ENCODE measurements at places on chromosomes 11 and 22.

DNA sequence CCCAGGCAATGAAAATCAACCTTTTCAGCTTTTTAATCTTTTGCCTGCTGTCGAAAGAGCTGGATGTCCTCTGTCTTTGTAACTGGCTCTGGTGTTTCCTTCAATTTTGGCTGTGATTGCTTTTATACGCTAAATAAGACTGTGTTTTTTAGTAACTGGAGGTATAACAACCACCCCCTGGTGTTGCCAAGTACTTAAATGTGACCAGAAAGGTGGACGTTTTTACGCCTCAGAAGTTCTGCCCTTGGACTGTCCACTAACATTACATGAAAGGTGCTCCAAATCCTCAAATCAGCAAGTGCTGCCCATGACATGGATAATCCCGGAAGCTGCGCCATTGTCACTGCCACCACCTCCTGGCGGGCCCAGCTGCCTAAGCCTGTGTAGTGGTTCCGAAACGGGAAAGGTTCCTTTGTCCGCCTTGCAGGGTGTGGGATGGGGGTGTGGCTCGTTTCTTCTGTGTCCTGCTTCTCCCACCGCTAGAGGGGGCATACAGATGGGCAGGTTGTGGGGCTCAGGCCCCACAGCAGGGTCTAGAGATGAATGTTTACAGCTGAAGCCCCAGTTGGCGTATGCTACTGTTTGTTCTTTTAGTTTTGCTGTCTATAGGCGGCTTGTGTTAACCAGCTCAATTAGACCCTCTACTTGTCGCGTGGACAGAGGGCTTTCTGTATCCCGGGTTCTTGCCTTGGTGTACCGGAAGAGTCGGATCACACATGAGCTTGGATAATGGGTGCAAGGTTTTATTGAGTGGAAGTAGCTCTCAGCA, 82.2 kb upstream of the SEPTIN5 start:
- peak; percentile 74 for DNase-seq

DNA sequence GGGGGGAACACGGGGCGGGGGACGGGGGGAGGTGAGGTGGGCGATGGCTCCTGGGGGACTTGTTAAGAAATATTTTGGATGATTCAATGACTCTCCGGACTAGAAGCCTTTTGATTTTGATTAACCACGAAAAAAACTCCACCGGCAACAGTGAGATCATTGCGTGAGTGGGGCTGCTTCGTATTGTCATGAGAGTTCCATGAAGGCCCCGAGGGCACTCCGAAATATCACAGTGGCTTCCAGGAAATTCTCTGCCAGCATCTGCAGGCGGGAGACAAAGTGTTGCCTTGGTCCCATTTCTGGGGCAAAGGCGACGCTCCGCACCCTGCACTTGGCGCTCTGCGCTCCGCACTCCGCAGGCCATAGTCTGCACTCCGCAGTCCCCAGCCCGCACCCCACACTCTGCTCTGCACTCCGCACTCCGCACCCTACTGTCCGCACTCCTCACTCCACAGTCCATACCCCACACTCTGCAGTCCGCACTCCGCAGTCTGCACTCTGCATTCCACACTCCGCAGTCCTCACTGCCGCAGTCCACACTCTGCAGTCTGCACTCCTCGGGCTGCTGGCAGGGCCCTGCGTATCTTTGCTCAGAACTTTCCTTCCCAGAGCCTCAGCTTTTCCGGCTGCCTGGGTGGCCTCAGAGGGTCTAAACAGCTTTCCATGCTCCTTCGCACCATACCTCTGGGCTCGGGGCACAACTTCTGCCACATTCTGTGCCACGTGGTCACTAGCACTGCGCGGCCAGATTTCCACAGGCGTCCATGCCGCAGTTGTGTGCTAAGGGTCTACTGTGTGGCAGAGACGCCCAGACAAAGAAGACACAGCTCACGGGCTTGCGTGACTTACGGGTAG, 61.1 kb downstream of the LINC01488 start:
- no peak for DNase-seq

DNA sequence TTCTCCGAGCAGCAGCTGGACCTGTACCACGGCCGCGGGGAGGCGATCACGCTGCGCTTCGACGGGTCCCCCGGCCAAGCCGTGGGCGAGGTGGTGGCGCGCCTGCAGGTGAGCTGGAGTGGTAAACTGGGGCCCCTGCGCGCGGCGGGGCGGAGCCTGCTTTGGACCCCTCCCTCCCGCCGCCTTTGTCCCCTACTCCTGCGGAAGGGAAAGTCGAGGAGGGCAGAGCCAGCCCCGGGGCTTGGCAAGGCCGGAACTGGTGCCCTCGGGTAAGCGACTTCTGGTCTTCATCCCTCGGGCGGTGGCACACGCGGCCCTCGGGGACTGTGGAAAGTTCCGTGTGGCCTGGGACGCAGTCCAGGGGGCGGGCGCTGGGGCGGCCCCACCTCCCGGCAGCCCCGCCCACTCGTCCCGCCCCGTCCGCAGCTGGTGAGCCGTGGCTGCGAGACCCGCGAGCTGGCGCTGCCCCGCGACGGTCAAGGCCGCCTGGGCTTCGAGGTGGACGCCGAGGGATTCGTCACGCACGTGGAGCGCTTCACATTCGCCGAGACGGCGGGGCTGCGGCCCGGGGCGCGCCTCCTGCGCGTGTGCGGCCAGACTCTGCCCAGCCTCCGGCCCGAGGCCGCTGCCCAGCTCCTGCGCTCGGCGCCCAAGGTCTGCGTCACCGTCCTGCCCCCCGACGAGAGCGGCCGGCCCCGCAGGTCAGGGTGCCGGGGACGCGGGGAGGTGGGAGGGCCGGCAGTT, 9.2 kb downstream of the SIPA1 start:
- DNase-seq = peak; percentile 80

- no peak for DNase-seq
Observed at GRCh38 chr11:71917646-71918140, 10.7 kb downstream of the XNDC1N start.

- no peak for DNase-seq
Observed at GRCh38 chr11:102118937-102119336, 8.7 kb downstream of the YAP1 start.

- DNase-seq = no peak
Observed at GRCh38 chr11:89181111-89181510, 3.4 kb downstream of the TYR start.

- DNase-seq = no peak
Observed at GRCh38 chr11:128470081-128470480, 117.3 kb downstream of the ETS1 start.

- DNase-seq = peak; percentile 76
Observed at GRCh38 chr11:107689317-107690202, 22.3 kb downstream of the SLN start.

- no peak for DNase-seq
Observed at GRCh38 chr11:96187822-96188221, 155.2 kb downstream of the MAML2 start.

DNA sequence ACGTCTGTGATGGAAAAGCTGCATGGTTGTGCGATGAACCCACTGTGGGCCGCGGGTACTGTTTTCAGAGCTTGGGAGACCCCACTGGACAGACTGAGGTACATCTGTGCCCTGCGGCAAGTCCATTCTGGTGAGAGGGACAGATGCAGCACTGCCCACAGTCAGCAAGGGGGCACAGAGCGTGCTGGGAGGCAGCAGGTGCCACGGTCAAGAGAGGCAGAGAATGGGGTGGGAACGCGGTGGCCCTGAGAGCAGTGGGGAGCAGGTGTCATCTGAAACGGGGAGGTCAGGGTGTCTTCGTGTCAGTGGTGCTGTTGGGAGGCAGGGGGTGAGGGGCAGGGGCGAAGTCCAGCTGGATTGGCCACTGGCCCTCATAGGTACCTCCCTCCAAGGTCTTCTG, 32.0 kb downstream of the TBC1D22A start:
- no peak for DNase-seq

DNA sequence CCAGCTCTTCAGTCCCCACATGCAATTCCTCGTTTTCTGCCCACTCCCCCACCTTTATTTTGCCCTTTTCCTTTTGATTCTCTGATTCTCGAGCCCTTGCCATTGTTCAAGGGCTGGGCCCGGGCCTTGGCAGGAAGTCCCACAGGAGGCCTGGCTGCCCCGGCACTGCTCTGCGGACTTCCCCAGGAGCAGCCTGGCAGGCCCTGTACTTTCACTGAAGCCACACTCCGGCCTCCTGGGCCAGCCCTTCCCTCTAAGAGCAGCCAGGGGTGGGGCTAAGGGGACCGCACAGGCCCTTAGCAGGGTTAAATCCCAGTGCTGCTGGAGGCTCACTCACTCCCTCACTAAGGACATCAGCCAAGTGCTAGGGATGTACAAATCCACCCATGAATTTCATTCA, 4.1 kb downstream of the LRRC32 start:
- peak; percentile 55 for DNase-seq

DNA sequence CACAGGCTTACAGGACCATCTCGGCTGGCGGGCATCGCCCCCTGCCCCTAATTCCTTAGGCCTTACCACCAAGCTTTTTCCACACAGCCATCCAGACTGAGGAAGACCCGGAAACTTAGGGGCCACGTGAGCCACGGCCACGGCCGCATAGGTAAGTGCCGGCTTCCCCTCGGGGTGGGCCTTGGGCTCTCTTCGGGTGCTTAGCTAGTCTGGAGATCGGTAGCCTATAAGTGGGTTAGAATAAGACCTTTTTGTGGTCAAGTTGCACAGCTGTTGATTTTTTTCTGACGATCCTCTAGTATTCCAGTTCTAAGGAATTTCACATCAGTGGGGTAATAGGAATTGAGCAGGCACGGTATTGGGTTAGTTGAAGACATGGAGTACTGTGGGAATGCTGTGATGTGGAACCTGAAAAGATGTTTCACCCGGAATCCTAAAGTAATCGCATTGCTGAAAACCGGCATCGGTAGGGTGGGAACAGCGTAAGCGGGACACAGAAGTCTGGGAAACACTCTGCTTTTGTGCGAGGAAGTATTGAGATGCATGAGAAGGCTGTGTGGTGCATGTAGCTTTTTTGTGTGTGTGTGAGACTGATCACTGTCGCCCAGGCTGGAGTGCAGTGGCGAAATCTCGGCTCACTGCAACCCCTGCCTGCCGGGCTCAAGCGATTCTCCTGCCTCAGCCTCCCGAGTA, 669 bp downstream of the RPL27A start:
- no peak for DNase-seq

- no peak for DNase-seq
Observed at GRCh38 chr11:40178470-40178869, 1281.0 kb downstream of the LRRC4C start.

GRCh38 chr22:50545522-50546325, at the start of gene KLHDC7B:
Gene KLHDC7B (plus strand): TSS chr22:50545899. CDS start chr22:50546244, 345 bp downstream.
- DNase-seq = no peak

GRCh38 chr11:15807827-15808226, 548.5 kb downstream of the SOX6 start:
- no peak for DNase-seq

DNA sequence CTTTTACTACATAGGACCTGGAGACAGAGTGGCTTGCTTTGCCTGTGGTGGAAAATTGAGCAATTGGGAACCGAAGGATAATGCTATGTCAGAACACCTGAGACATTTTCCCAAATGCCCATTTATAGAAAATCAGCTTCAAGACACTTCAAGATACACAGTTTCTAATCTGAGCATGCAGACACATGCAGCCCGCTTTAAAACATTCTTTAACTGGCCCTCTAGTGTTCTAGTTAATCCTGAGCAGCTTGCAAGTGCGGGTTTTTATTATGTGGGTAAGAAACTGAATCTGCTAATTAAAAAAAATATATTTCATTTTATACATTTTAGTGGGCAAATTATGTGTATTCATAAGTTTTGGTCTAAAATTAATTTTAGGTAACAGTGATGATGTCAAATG, 7.8 kb downstream of the BIRC3 start:
- no peak for DNase-seq

- DNase-seq = peak; percentile 71
Observed at GRCh38 chr22:45101515-45102227, 62.1 kb upstream of the NUP50 start.

GRCh38 chr11:119721129-119722120, 7.6 kb downstream of the NECTIN1 start:
- peak; percentile 75 for DNase-seq

DNA sequence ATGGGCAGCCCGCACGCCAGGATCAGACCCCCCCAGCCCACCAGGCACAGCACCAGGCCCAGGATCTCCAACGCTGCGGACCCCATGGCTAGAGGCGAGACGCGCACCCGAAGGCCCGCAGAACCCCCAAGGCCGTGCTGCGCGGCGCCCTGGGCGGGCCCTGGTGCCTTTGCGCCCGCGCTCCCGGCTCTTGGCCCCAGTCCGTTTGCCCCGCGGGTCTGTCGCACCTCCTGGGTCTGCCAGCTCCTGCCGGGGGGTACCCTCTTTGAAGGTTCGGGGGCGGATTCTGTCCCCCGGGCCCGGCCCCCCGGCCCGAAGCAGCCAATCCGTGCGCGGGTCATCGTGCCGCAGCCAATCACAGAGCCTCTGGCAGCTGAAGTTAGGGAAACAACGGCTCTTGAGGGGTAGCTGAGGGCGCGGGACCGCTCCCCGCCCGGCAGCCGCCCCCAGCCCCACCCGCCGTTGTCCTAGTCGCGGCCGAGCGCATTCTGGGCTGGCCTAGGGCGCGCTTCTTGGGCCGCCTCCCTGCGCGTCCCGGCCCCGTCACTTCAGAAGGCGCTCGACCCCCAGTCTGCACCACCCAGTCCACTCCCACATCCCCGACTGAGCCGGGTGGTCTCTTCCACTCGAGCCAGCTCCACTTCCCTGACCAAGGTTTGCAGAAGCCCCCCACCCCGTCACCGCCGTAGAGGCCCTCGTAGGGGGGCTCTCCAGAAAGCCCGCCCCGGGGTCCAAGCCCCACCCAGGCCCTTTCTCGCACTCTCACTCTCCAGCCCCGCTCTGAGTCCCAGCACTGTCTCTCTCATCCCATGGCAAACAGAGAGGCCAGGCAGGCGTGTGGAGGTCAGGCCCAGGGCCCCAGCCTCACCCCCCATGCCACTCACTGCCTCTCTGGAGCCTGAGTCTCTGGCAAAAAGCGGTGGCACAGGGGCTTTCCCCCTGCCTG, at the start of gene CLDN5:
CLDN5 (minus strand) TSS at position 241 of the 946 bp plus-strand sequence; CDS start at position 86, 155 bp downstream.
- peak; percentile 90 for DNase-seq

- DNase-seq = no peak
Observed at GRCh38 chr11:78789375-78789774, 214.7 kb upstream of the NARS2 start.

DNA sequence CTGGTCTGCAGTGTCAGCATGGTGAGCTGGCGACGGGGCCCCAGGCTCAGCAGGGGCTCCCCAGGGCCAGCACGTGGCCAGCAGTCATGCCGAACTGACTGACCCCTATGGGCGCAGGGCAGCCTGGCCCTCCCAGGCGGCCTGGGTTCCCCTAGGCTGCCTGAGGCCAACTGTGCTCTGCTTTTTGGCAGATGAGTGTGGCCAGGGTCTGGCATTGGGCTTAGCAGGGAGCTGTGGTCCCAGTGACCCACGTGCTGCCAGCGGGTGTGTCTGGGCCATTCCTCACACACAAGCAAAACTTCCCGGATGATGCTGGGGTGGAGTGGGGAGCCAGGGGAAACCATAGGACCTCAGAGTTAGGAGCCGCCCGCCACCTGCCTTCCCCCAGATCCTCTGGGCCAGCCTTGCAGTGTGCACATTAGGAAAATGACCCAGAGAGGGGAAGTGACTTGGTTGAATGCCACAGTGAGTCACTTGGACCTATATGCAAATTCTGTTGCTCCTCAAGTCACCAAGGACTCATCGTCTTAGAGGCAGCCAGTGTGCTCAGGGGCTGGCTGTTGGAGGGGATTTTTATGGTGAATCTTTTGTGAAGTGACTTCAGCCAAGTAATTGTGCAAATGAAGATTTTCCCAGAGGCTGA, 6.5 kb downstream of the ADORA2A start:
- no peak for DNase-seq

GRCh38 chr11:19187833-19188258, 13.9 kb downstream of the CSRP3 start:
- DNase-seq = no peak

- DNase-seq = no peak
Observed at GRCh38 chr11:30451626-30452025, 128.7 kb downstream of the ARL14EP start.

GRCh38 chr22:49797706-49798105, 30.0 kb downstream of the BRD1 start:
- DNase-seq = no peak
